ENCODE measurements at places on chromosomes 1 and 21. TPM values are rescaled to one million over a fixed set of nuclear protein-coding genes. Genes with fewer than 3 reads are reported as not detected.

GRCh38 chr1:214823311-214824117 lies 220.5 kb downstream of the CENPF start:
- no peak for DNase-seq

DNA sequence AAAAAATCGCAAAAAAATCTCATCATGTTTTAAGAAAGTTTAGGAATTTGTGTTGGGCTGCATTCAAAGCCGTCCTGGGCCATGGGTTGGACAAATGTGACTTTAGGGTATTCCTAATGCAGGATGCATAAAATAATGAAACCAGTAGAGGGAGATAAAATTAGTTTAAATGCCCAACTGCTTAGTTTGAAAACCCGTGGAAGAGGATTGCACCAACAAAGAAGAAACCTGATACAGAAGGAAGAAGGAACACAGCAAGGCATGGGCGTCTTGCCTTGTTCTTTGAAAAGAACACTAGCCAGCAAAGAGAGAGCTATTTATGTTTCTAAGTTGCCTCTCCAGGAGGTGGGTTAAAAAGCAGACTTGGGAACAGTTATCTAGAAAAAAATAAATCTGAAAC lies 37.9 kb downstream of the WDR3 start:
- DNase-seq, result no peak

DNA sequence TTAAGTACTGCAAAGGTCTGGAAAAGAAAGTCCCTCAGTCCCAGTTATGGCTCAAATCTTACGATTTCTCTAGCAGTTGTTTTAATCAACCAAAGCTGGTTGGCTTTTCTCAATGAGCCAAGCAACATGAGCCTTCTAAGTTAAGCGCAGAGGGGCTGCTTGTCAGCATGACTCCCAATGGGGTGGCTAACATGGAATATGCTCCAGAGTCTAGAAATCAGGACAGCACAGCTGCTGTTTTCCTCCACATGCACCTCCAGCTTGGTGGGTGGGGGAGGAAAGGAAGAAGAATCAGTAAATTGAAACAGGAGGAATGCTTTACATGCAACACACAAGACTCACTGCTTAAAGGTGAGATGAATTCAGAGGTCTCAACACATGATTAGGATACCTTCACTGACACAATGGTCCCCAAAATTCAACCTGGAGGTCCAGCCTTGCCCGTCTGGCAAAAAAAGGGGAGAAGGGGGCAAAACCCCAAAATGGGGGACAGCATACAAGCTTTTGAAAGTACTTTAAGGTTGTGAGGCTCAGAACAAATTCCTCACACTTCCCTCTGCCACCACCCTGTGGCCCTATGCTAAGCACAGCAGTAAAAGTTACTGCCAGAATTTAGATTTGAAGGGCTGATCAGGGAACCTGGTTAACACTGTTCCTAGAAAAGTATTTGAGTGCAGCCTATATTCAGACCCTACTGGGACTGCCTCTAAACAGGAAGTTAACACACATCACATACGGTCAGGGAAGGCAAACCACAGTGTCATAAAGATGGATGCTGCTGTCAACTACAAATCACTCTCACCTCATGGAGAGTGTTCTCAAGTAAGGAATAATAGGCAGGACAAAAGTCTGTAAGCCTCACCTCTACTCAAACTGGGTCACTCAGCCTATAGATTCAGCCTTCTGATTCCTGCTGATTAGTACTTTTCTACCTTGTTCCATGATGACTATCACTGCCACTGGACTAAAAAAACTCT lies 2.6 kb downstream of the GATAD2B start:
- no peak for DNase-seq

- no peak for DNase-seq
Observed at GRCh38 chr1:75312620-75313019, 178.4 kb downstream of the LHX8 start.

DNA sequence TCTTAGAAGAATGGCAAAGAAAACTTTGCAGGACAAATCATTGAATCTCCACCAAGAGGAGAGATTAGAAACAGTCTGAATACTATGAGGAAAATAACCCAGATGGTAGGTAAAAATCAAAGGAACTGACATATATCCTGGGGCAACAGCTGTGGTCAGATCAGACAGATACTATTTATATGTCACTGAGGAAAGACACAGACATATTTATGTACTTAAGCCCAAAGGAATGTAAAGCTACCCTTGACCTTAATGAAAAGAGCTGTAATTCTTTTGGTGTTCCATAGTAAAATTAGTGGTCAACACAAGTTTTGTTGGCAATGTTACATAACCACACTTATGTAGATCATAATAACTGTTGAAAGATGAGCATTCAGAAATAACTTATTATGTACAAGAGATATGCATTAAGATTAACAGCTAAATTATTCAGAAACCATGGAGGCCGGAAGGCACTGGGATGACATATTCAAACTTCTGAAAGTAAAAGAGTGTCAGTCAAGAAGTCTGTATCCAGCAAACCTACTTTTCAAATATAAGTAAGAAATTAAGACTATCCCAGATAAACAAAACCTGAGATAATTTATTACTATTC lies 166.1 kb upstream of the SAMSN1 start:
- no peak for DNase-seq

- no peak for DNase-seq
Observed at GRCh38 chr21:42794551-42794950, 84.8 kb downstream of the WDR4 start.

GRCh38 chr21:28207436-28208173 lies 785.1 kb downstream of the LTN1 start:
- DNase-seq, result peak; percentile 1

- DNase-seq, result no peak
Observed at GRCh38 chr21:45178070-45178608, 103.8 kb downstream of the ADARB1 start.

DNA sequence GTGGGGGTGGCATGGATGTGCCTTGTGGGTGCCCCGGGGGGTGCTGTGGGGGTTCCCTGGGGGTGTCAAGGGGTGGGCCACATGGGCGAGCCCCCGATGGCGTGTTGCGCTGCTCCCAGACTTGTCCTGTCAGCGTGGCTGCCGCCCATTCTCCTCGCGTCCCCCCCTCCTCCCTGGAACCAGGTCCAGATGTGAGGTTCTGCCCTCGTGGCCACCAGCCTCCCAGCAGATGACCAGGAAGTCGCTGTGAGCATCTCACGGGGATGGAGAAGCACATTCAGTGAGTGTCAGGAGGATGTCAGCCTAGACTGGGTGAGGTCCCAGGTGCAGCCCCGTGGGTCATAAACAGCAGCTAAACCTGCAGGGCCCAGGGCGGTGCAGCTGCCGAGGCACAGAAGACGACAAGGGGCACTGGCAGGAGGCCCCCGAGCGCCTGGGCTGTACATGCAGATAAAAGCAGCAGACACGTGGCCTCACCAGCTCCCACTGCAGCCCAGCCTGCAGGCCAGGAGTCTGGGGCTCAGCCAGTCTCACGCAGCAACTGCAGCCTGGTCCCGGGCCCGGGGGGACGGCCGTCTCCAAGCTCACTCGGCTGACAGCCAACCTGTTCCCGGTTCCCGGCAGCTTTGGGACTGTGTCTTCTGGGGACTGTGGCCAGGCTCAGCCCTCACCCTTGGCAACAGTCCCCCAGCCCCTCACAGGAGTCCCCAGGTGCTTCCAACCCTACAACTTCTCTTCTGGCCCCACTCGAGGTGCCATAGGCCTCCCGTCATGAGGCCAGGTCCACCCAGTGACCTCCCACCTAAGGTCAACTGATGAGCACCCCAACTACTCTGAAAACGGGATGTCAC lies 17.5 kb upstream of the COL6A2 start:
- no peak for DNase-seq

- no peak for DNase-seq
Observed at GRCh38 chr1:205150651-205151428, 29.1 kb upstream of the RBBP5 start.

DNA sequence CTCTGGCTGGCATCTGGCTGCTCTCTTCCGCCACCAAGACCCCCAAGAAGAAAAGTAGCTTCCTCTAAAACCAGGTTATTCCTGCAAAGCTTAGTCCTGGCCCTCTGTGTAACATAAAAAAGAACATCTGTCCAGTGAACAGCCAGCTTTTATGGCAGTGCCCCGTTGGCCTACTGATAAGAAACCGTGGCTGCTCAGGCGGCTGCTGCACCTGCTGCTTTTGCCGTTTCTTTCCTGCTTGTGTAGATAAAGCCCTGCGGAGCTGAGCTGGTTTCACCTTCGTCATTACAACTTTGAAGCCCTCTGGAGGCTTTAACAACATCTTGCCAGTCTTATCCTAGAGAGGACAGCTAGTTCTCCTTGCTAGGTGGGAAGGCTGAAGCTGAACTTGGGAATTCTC lies 20.5 kb downstream of the ELAPOR1 start:
- no peak for DNase-seq

DNA sequence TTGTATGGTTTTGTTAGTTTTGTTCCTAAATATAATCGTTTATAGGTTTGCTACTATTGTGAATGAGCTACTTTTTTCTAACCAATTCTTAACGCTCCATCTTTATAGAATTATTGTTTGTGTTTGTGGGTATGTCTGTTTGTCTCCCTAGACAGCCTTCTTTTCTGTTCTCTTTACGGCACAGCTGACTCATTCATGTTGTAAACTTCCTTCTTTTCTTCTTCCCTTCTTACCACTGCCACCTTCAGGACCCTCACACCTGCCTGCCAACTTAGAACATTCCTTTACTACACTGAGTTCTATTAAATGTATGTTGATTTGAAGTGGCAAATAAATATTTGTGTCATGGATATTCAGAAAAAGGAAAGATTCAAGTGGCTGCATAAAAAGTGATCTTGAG lies 29.1 kb downstream of the AK5 start:
- peak; percentile 11 for DNase-seq

- no peak for DNase-seq
Observed at GRCh38 chr21:25501996-25502665, 105.2 kb downstream of the MRPL39 start.

- peak; percentile 77 for DNase-seq
Observed at GRCh38 chr21:29343519-29343918, 44.8 kb downstream of the BACH1 start.

GRCh38 chr1:26353976-26354820 lies at the start of gene CRYBG2:
Gene CRYBG2 (minus strand): TSS chr1:26354130. CDS start chr1:26346657, 7,473 bp downstream.
- DNase-seq, result no peak

DNA sequence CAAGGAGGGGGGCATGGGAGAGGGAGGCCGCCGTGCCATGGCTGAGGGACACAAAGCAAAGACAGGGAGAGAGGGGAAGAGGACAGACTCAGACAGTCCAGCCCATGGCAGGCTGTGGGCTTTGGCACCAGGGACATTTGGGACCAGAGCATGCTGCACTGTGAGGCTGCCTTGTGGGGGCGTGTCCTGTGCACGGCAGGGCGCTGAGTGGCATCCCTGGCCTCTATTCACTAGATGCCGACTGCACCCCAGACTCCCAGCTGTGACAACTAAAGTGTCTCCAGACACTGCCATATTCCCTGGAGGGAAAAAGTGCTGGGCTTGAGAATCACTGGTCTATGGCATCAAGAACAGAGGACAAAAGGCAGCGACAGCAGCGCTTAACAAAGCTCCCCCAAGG lies 18.6 kb upstream of the PRDM15 start:
- no peak for DNase-seq

DNA sequence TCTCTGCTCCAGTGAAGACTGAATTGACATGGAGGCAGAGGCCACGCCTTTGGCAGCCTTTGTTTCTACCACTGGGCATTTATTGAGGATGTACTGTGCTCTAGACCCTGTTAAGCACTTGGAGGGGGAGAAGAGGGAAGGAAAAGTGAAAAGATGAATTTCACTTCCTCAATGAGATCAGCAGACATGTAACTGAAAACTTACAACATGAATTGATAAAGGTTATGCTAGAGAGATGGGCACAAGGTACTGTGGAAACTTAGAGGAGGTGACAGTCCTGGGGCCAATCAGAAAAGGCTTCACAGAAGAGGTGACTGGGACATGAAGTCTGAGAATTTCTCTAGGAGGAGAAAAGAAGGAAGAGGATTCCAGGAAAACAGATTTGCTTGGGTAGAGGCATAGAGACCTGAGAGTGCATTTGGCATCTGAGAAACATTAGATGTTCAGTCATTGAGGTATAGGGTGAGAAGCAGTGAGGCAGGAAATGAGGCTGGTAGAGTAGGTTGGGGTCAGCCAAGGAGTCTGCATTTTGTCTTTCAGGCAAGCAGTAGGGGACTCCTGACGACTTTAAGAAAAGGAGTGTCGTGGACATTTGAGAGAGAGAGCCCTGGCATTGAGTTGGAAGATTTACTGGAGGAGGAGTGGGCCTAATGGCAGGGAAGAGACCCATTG lies 113.0 kb downstream of the SYT2 start:
- DNase-seq, result no peak

DNA sequence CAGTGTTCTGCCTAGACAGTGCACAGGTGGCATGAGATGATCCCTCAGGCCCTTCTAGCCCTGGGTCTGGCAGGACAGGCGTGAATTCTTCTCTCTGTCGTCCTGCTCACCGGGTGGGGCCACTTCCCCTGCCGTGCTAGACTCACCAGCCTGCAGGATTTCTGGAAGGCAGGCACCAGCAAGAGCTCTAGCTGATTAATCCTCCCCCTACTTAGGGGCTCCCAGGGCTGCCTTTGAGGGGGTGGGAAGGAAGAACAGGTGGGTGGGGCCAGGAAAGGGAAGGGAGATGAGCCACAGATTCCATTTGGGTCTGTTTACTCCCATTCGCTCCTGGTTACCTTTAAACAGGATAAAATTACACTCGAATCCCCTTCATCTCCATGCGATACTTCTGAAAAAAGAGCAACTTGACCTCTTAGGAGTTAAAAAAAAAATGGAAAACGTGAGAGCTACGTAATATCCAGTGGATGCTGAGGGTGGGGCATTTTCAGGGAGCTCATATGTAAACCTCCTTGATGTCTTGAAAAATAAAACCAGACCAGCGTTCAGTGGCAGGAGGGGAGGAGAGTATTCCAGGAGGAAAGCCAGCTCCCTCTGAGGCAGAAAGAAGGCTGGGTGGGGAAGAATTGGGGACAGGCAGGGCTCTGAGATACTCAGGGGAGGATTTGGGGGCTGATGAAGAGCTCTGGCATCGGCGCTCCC lies 665.5 kb downstream of the PTPRU start:
- DNase-seq, result no peak

- no peak for DNase-seq
Observed at GRCh38 chr1:53321366-53321765, 6.5 kb downstream of the LRP8 start.

- no peak for DNase-seq
Observed at GRCh38 chr1:11558276-11558675, 79.3 kb downstream of the DISP3 start.

GRCh38 chr1:113582084-113582483 lies 177.2 kb downstream of the PHTF1 start:
- DNase-seq, result no peak

GRCh38 chr1:175015243-175015642 lies 8.0 kb downstream of the MRPS14 start:
- no peak for DNase-seq

GRCh38 chr21:45799765-45800338 lies 156.3 kb downstream of the PCBP3 start:
- no peak for DNase-seq

PWP2 gene
- 24.4 TPM for total RNA-seq

ARHGEF10L gene
- total RNA-seq, result 12.8 TPM

CFHR4 gene
- total RNA-seq, result not detected

TMEM51 gene
- 19.2 TPM for total RNA-seq

PBX1 gene
- total RNA-seq, result 18.5 TPM

All from SJSA1 (cell line).